ENCODE measurements at places on chromosomes 7 and 10. TPM values are rescaled to one million over a fixed set of nuclear protein-coding genes. Genes with fewer than 3 reads are reported as not detected.

The CDK6 gene
- 18.5 TPM for total RNA-seq

The ICA1 gene
- 0.23 TPM for total RNA-seq

The TDRD1 gene
- 7.7 TPM for total RNA-seq

The EIF5AL1 gene
- 0.35 TPM for total RNA-seq

The CAV2 gene
- total RNA-seq = 86.3 TPM

The PTPRN2 gene
- 3.0 TPM for total RNA-seq

The CCDC3 gene
- total RNA-seq = 0.47 TPM

The BUB3 gene
- 125 TPM for total RNA-seq

The CALHM1 gene
- total RNA-seq = not detected

The C10orf105 gene
- under 0.01 TPM for total RNA-seq

The HOXA1 gene
- total RNA-seq = not detected

The UCMA gene
- total RNA-seq = not detected

The SNX10 gene
- total RNA-seq = not detected

The AIMP2 gene
- 37.1 TPM for total RNA-seq

The AGR3 gene
- not detected for total RNA-seq

The SORCS1 gene
- not detected for total RNA-seq

The FGFR2 gene
- not detected for total RNA-seq

The FUOM gene
- 24.3 TPM for total RNA-seq

The CPA2 gene
- not detected for total RNA-seq
